Activated CD8-positive, alpha-beta memory T cell treated with anti-CD3 and anti-CD28 coated beads, Interleukin-2, amount 10 ng/mL, durations not matched to agents 7 days and 5 days (primary cell): ENCODE measurements at places on chromosomes 7 and 10. TPM values are rescaled to one million over a fixed set of nuclear protein-coding genes. Genes with fewer than 3 reads are reported as not detected.

HOXA7 gene
- total RNA-seq, result not detected

DNA sequence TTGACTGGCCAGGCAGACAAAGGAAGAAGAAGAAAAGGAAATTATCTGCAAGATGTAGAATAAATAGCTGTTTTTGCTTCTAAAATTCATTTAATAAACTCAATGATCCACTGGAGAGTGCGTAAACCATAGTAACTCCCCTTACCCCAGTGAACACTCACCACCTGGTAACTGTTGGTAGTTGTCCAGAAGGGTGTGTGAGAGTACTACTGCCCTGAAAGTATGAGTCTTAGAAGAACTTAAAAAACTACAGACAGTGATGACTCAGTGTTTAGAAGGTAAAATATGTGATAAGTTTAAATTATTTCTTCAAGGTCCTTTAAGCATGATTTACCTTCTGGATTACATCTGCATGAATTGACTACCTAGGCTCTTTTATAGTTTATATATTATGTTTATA, 53.0 kb upstream of the SEMA3A start:
- no peak for DNase-seq

TMEM26 gene
- not detected for total RNA-seq

DNA sequence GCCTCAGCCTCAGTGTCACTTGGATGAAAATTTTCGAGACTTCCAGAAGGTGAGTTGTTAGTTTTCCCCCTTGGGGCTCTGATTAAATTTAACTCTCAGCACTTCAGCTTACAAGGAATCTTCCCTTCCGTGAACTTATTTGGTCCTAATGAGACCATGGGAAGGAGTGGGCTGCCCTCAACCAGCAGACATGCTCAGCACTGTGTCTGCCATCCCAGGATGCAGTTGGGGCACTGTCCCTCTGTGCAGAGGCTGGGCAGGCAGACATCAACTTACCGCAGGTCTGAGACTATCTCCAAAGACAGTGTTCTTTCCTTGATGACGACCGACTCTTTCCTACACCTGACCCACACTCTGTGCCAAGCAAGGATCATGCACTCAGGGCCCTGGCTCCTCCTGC, 36.7 kb downstream of the VOPP1 start:
- DNase-seq, result no peak

CNTNAP2 gene
- total RNA-seq, result not detected

CLRN3 gene
- not detected for total RNA-seq

EPC1 gene
- total RNA-seq, result 32.1 TPM

TFR2 gene
- 18.6 TPM for total RNA-seq
